Activated effector memory CD4-positive, alpha-beta T cell treated with Interleukin-2 at 50 U/mL for 16 hours (primary cell): ENCODE measurements at places on chromosomes 11 and 22.

- peak; percentile 68 for DNase-seq
Measured at GRCh38 chr22:39900306-39901227, at the start of gene GRAP2. GRAP2 (plus strand) TSS chr22:39901084; CDS start chr22:39947107, 46,023 bp downstream.

DNA sequence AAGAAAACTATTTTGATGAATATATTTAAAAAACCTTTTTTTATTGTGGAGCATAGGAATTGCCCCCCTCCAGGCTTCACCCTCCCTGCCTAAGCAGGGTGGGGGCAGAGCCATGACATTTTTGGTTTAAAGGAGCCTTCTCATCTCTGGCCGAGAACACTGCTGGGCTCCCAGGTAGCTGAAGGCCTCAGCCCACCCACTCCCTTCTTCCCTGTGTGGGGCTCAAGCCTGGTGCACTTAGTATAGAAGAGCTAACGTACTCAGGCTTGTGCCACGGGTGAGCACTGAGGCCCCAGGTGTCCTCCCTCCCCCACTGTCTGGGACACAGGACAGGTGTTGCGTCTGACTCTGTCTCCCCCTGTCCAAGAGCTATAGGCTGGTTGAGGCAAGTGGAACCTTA lies 2.2 kb upstream of the IL18BP start:
- DNase-seq = no peak

DNA sequence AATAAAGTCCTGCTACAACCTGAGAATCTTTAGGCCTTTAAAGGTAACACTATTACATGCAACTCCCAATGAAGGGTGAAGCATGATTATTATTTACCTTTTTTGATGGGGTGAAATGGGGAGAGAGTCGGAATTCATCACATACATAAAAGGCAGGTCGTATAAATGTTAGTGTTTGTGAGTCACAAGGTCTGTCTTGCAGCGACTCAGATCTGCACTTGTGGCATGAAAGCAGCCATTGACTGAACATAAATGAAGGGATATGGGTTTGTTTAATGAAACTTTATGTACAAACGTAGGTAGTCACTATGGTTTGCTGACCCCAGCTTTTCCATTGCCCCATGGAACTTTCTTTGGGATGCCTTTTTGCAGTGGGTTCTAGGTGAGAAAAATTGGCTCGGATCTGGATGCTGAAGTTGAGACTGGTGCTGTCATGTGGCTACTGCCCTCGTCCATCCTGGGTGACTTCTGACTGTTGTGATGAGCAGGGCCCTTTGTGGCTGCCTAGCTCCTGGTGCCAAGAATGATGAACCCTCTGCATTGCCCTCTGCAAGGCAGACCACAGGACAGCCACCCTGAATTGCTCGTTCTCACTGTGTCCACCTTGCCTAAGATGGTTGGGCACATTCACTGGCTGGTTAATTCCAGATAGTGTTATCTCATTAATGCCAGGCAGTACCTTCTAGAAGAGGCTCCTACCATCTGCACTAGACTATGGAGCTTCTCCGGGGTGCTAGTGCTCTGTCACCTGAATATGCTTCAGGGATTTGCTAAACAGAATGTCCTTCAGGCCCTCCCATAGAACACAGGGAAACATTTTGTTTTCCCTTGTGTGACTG lies 11.3 kb downstream of the GGTLC2 start:
- no peak for DNase-seq

DNA sequence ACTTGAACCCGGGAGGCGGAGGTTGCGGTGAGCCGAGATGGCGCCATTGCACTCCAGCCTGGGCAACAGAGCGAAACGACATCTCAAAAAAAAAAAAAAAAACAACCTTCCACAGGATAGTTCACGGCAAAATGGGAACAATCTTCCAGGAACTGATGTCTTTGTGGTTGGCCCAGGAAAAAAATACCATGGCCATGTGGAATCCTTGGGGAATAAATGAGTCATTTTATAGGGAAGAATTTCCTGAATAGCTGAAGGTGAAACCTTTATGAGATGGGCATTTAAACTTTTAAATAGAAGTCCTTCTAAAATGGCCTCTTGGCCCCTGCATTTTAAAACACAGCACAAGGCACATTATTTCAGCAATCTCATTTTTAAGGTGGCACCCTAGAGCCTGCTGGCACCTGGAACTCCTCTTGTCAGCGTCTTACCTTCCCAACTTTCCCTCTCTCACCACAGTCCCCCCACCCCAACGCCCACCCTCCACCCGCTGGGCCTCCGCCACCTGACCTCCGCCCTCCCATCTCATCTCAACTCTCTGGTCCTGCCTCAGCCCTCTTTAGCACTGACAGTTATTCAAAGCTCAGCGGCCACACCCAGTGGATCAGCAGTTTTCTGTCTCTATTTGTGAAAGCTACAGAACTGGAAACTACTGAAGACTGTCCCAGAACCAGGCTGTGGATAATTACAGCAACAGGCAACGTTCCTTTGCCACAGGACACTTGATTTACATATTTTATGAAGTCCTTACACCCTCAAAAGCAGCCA lies 43.1 kb downstream of the SCGB1A1 start:
- DNase-seq = no peak

GRCh38 chr11:112731538-112731937 lies 229.7 kb upstream of the NCAM1 start:
- no peak for DNase-seq

DNA sequence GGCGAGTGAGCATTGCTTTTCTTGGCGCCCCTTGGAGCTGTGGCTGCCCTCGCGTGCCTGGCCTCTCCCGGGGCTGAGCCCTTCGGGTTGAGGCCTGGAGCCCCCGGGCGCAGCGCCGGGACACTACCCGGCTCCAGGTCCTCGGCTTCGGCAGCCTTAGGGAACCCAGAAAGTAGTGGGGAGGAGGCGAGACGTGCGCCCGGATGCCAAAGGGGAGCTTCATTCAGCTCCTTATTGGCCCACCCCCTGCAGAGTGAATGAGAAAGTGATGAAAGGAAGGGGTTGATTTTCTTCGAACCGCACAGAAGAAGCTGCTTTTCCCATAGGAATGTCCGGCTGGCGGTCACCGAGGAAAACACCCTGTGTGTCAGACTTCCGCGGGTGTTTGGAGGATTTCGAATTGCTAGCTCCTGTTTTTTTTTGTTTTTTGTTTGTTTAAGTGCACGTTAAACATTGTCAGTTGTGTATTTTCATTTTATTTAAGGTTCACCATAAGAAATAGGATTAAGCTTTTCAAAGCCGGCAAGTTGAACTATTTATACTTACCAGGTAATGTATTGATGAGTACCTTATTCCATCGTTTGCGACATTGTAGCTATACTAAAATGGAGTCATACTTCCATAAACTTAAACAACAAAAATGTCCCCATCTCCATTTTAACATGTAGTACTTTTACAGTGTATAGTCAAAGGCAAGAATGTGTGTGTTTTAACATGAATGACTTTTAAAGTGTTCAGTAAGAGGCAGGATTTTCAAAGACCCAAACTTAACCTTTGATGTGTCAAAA lies 841 bp upstream of the EIF4G2 start:
- no peak for DNase-seq

GRCh38 chr22:46728470-46728869 lies 9.6 kb downstream of the CERK start:
- no peak for DNase-seq

GRCh38 chr11:122981388-122982264 lies at the start of gene BSX:
BSX (minus strand) TSS chr11:122981834; CDS start chr11:122981671, 163 bp downstream.
- peak; percentile 25 for DNase-seq

DNA sequence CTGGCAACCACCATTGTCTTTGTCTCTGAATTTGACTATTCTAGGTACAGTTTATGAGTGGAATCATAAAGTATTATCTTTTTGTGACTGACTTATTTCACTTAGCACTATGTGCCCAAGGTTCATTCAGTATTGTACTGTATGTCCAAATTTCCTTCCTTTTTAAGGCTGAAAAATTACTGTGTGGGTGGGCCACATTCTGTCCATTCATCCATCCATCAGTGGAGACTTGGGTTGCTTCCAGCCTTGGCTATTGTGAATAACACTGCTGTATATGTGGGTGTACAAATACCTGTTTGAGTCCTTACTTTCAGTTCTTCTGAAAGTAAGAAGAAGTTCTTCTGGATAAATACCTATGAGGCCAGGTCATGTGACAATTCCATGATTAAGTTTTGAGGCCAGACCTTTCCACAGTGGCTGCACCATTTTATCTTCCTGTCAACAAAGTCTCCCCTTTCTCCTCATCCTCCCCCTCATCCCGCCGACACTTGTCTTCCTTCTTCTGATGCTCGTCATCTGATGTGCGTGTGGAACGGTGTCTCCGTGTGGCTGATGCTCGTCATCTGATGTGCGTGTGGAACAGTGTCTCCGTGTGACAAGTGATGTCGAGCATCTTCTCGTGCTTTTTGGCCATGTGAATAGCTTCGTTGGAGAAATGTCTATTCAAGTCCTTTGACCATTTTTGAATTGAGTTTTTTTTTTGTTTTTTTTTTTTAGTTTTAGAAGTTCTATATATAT lies 49.5 kb downstream of the SBF1 start:
- DNase-seq = no peak

GRCh38 chr22:29300467-29300806 lies 6.0 kb upstream of the GAS2L1 start:
- DNase-seq = no peak

- no peak for DNase-seq
Measured at GRCh38 chr11:122686111-122686510, 30.6 kb downstream of the UBASH3B start.

DNA sequence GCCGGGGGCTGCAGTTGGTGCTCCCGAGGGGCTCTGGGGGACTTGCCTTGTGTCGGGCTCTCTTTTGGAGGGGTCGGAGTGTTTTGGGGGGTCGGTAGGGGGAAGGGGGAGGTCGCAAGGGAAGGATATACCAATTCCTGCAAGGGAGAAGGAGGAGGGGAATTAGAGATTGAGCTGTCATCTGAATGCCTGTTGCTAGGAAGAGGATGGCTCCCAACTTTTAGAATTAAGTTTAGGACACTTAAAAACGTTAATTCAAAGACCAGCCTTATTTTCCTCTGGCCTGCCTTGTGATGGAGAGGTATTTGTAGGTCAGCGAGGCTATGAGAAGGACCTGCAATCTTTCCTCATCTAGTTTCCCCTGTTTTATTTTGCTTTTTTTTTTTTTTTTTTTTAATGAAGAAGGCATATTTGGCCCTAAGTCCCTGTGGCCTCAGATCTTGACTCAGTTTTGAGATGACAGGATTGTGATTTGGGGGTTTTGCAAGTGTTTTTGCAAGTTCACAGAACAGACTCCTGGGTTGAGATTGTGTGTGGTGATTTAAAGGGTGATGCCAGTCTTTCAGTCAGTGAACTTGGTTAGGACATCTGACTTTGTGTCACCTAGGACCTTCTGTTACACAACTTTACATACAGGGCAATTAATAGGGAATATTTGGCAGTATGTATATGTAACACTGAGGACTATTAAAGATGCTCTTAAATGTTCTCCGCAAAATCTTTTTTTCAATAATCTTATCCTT lies 672 bp downstream of the TMEM135 start:
- DNase-seq = no peak

- DNase-seq = no peak
Measured at GRCh38 chr11:70627219-70627618, 228.9 kb downstream of the CTTN start.

DNA sequence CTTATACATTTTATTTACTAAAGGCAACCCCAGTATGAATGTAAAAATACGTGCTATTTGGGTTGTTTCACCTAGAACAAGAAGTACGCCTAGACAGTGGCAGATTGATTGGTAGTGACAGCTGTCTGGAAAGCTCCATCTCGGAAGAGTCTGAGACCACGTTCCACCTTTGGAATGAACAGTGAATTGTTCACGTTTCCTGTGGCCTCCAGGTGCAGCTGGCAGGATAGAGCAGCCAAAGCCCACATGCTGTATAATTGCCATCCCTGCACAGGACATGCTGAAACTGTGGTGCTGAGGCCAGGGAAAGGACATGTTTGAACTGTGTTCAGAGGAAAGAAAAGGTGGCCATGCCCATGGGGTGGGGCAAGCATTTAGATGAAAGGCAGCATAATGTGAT lies 218.7 kb upstream of the MTNR1B start:
- DNase-seq = no peak

GRCh38 chr11:65452806-65453490 lies 30.4 kb downstream of the NEAT1 start:
- DNase-seq = no peak

GRCh38 chr11:128776069-128776423 lies 82.2 kb downstream of the FLI1 start:
- DNase-seq = peak; percentile 31

DNA sequence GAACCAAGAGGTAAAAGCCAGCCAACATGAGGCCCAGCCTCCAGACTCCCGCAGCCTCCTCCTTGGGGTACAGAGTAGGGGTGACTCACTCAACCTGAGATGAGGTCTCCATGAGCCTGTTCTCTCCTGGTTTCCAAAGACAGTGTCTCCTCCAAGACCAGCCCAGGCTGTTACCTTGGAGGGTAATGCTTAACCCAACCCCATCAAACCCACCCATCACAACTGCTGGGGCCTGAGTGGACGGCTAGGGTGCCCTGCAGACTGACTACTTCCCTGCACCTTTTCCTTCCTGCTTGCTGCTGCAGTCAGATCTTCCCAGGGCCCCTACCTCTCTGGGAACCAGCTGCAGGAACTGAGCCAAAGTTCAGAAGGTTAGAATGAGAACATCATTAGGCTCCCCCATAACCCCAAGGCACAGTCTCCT lies 5.1 kb upstream of the NOL12 start:
- no peak for DNase-seq

DNA sequence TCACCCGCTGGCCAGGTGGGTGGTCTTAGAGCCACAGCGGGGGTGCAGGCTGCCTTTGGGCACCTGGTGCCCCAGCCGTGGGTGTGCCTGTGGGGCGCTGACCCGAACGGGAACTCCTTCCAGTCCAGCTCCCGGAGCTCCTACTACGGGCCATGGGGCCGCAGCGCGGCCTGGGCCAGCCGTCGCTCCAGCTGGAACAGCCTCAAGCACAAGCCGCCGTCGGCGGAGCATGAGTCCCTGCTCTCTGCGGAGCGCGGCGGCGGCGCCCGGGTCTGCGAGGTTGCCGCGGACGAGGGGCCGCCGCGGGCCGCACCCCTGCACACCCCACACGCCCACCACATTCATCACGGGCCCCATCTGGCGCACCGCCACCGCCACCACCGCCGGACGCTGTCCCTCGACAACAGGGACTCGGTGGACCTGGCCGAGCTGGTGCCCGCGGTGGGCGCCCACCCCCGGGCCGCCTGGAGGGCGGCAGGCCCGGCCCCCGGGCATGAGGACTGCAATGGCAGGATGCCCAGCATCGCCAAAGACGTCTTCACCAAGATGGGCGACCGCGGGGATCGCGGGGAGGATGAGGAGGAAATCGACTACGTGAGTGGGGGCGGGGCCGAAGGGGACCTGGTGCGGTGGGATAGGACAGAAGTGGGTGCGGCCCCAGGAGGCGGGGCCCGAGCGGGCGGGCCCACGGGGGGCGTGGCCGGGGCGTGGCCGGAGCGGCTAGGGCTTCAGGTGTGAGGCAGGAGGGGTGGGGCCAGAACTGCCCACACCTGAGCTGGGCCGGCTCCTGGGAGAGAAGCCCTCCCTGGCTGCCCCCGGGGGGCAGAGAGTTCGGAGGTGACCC lies 91.5 kb downstream of the CACNA1I start:
- peak; percentile 71 for DNase-seq

- DNase-seq = peak; percentile 2
Measured at GRCh38 chr11:118572981-118573550, 857 bp downstream of the ARCN1 start.

- DNase-seq = no peak
Measured at GRCh38 chr11:117380676-117381075, 53.0 kb downstream of the CEP164 start.
